Cardiac muscle cell (in vitro differentiated cells and primary cell): ENCODE measurements at places on chromosomes 7 and 10.

DNA sequence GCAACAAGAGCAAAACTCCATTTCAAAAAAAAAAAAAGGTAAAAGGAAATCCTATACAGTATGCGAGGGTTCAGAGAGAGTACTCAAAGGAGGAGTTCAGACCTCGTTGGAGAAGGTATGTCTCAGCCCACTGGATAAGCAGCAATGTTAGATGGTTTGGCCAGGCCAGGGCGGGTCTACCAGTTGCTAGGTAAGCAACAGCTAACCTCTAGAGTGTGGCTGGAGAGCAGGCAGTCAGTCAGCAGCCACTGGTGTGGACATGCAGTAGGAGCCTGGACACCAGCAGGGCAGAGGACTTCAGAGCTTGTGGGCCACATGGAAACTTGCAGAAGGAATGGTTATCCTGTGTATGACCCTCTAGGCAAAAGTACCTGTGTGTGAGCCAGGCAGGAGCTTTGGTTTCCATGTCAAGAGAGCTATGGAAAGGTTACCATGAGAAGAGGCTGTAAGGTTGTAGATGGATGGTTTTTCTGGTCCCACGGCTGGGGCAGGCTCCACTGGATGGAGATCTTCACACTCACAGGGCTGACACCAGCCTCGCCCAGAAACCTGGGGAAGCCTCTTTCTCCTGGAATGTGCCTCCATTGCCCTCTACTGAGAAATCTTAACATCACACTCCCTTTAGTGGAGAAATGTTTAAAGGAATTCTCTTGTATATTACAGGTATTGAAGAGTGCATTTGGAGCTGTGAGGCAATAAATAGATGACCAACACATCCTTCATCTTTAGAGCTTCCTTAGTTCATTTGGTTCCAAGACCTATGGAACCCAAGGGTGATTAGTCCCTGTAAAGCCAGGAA lies 63.6 kb downstream of the CCDC186 start:
- H3K27ac ChIP-seq: no peak overlapping the region
- no peaks in the 10 kb centered on the region for H3K4me1 ChIP-seq
- H3K4me3 ChIP-seq: no peak overlapping the region
- no peak for DNase-seq
- H3K36me3 ChIP-seq: no peaks in the 10 kb centered on the region

DNA sequence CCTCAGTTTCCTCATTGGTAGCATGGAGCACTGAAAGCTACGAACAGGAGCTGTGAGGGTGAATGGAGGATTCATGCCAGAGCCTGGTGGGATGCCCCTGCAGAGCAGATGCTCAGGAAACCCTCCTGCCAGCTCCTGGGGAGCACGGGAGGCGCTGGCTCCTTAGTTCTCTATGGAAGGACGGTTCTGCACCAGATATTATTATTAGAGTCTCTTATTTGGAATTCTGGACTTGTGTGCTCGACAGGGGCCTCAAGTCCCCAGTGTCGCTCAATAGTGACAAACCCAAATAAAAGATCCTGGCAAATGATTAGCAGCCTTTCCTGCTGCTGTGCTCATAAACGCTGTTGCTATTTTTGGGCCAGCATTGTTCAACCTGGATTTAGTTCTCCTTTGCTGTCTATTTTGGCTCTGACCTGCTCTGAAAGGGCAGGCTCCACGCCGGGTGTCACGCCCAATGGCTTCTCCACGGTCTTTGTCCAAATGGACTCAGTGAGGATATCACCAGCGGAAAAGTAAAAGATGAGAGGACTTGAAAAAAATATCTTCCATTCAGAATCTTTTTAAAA lies 23.0 kb upstream of the KLF6 start:
- H3K27me3 ChIP-seq: no peaks in the 10 kb centered on the region
- no peaks in the 10 kb centered on the region for H3K36me3 ChIP-seq
- no peak for DNase-seq
- peaks cover 32% of the 10 kb centered on the region for H3K4me1 ChIP-seq
- no peak overlapping the region for H3K4me3 ChIP-seq

DNA sequence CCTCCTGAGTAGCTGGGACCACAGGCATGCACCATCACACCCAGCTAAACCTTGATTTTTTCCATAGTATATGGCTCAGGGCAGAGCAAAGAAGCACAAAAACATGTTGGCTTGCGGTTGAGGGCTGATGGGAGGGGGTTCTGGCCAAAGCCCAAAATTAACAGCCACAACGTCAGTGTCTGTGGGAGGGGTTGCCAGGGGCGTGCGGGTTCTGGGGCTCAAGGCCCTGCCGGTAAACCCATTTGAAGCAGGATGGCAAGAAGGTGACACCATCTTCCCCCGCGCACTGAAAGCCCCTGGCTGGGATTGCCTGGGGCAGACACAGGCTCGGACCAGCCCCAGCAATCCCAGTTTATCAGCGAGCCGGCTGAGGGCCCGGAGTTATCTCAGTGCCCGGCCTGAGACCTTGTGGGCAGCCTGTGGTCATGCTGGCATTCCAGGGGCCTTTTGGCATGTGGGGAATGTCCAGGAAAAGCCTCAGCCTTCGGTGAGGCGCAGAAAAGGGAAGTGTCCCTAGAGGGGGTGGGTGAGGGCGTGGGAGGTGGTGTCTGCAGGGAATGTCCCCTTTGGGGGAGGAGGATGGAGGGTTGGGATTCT lies 167.7 kb upstream of the TNRC18 start:
- H3K4me3 ChIP-seq: no peak overlapping the region
- peaks cover 16% of the 10 kb centered on the region for H3K4me1 ChIP-seq
- peak; percentile 92 for DNase-seq
- H3K36me3 ChIP-seq: no peaks in the 10 kb centered on the region

- no peak overlapping the region for H3K4me3 ChIP-seq
- H3K27ac ChIP-seq: no peak overlapping the region
- H3K27me3 ChIP-seq: no peaks in the 10 kb centered on the region
- H3K4me1 ChIP-seq: no peaks in the 10 kb centered on the region
- no peaks in the 10 kb centered on the region for H3K36me3 ChIP-seq
- no peak for DNase-seq
Measured at GRCh38 chr7:55241958-55242357, 123.2 kb upstream of the LANCL2 start.

- H3K36me3 ChIP-seq: no peaks in the 10 kb centered on the region
- no peaks in the 10 kb centered on the region for H3K27me3 ChIP-seq
- H3K4me3 ChIP-seq: no peak overlapping the region
- H3K27ac ChIP-seq: no peak overlapping the region
- H3K4me1 ChIP-seq: peaks cover 8% of the 10 kb centered on the region
Measured at GRCh38 chr10:73925539-73925938, 14.6 kb downstream of the PLAU start.

- no peak overlapping the region for H3K27ac ChIP-seq
- no peak overlapping the region for H3K4me3 ChIP-seq
- H3K27me3 ChIP-seq: no peaks in the 10 kb centered on the region
- DNase-seq: no peak
- no peaks in the 10 kb centered on the region for H3K4me1 ChIP-seq
Measured at GRCh38 chr10:50373821-50374501, 122.6 kb upstream of the ASAH2 start.

DNA sequence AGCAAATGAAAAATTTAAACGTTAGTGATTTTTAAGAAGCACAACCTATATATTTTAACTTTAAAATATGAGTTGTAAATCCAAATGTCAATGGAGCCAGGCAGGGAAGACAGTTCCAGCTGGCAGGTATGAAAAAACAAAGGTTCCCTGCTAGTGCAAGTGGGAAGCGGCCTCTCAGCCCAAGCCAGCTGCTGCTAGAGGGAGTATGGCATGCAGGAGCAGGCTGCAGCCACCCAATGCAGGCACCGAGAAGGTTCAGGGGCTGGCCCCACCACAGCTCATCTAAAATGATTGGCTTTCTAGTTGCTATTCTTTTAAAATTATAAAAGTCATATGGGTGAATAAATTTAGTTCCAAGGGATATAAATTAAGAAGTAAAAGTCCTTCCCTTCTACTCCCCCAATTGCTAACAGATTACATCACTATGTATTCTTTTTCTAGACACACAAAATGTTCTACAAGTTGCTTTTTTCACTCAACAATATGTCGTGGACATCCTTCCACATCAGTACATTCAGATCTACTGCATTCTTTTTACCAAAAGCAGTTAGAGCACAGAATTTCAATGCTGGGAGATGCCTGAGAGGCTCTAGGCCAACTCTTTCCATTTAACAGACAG lies 69.3 kb downstream of the SGMS1 start:
- H3K27me3 ChIP-seq: no peaks in the 10 kb centered on the region
- H3K27ac ChIP-seq: no peak overlapping the region
- DNase-seq: peak; percentile 37
- H3K4me3 ChIP-seq: no peak overlapping the region
- H3K4me1 ChIP-seq: peaks cover 36% of the 10 kb centered on the region
